Activated naive CD4-positive, alpha-beta T cell treated with anti-CD3 and anti-CD28 coated beads for 36 hours (primary cell): ENCODE measurements at places on chromosomes 13 and 19. TPM values are rescaled to one million over a fixed set of nuclear protein-coding genes. Genes with fewer than 3 reads are reported as not detected.

Gene NCR1
- total RNA-seq, result not detected

Gene ASF1B
- 54.7 TPM for total RNA-seq

Gene FBXW9
- 7.2 TPM for total RNA-seq

Gene SPACA4
- total RNA-seq, result not detected

Gene CD209
- total RNA-seq, result not detected

Gene LYL1
- total RNA-seq, result 2.2 TPM

Gene C5AR1
- total RNA-seq, result not detected

Gene SPACA6
- 6.6 TPM for total RNA-seq

Gene CEACAM1
- total RNA-seq, result 3.6 TPM

Gene PCDH17
- not detected for total RNA-seq

Gene RXFP2
- not detected for total RNA-seq

Gene PSG3
- not detected for total RNA-seq

Gene MRPL34
- 92.2 TPM for total RNA-seq

Gene PALM3
- not detected for total RNA-seq

Gene ITGBL1
- total RNA-seq, result not detected

Gene ZGLP1
- total RNA-seq, result 1.1 TPM

Gene ATXN8OS
- total RNA-seq, result not detected

Gene HSPBP1
- 45.0 TPM for total RNA-seq

Gene TRIM13
- 15.5 TPM for total RNA-seq

Gene GAPDHS
- total RNA-seq, result not detected

Gene POP4
- 83.3 TPM for total RNA-seq

Gene ZNF837
- 1.9 TPM for total RNA-seq

Gene TINCR
- total RNA-seq, result 1.0 TPM

Gene NBEA
- total RNA-seq, result 0.67 TPM

Gene MATK
- total RNA-seq, result 12.7 TPM
